ENCODE measurements at places on chromosomes 3 and 15. TPM values are rescaled to one million over a fixed set of nuclear protein-coding genes. Genes with fewer than 3 reads are reported as not detected.

The C3orf49 gene
- not detected for total RNA-seq

The ARNT2 gene
- not detected for total RNA-seq

The CACNA2D2 gene
- total RNA-seq: not detected

The IFRD2 gene
- 170 TPM for total RNA-seq

The LIPH gene
- not detected for total RNA-seq

The SLC9C1 gene
- total RNA-seq: not detected

The ZNF662 gene
- 1.1 TPM for total RNA-seq

The GHSR gene
- not detected for total RNA-seq

The PBRM1 gene
- total RNA-seq: 48.8 TPM

The HAPLN3 gene
- 11.7 TPM for total RNA-seq

The HIGD2B gene
- total RNA-seq: not detected

The PAQR9 gene
- not detected for total RNA-seq

The DPPA2 gene
- total RNA-seq: not detected

The LYZL4 gene
- total RNA-seq: not detected

The GP5 gene
- 0.13 TPM for total RNA-seq

The C2CD4A gene
- not detected for total RNA-seq

The HYKK gene
- total RNA-seq: 4.0 TPM

The ZNF502 gene
- 3.0 TPM for total RNA-seq

The SAMD7 gene
- not detected for total RNA-seq

The IL17RD gene
- 1.8 TPM for total RNA-seq

The LSAMP gene
- not detected for total RNA-seq

The TRPM1 gene
- 0.60 TPM for total RNA-seq

The MTFMT gene
- 34.2 TPM for total RNA-seq

The AGTR1 gene
- total RNA-seq: not detected

The PARP15 gene
- total RNA-seq: 0.94 TPM

The INO80 gene
- 35.4 TPM for total RNA-seq

The LARP6 gene
- total RNA-seq: 32.3 TPM

The FBXO40 gene
- total RNA-seq: not detected

The SCAANT1 gene
- total RNA-seq: not detected

The SH3GL3 gene
- not detected for total RNA-seq

The MKRN3 gene
- not detected for total RNA-seq

The THAP10 gene
- total RNA-seq: 4.5 TPM

The CDCP1 gene
- 1.6 TPM for total RNA-seq

The NOX5 gene
- total RNA-seq: not detected
